ENCODE measurements at places on chromosomes 2 and 18.

GRCh38 chr2:197615016-197615652 lies 60.3 kb downstream of the RFTN2 start:
- no peak for DNase-seq
- H3K4me3 ChIP-seq, result no peak overlapping the region
- H3K27ac ChIP-seq, result no peak overlapping the region
- peaks cover 8% of the 10 kb centered on the region for H3K4me1 ChIP-seq

DNA sequence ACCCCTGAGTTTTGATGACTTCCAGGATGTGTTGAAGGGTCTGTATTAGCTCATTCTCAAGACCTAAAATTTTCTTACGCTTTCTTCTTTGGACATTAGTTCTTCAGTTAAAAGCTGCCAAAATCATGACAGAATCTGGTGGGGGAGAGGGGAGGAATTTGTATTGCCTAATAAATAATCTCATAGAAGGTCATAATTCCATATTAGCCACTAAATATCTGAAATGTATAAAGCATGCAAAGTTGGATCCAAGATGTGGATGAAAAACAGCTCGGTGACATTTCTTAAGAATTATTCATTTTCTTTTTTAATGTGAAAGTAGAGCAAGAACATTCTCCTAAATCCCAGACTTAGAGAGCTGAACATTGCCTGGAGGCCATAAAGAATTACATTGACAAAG lies 120.1 kb downstream of the MMADHC start:
- DNase-seq, result no peak
- no peak overlapping the region for H3K27ac ChIP-seq
- H3K27me3 ChIP-seq, result no peaks in the 10 kb centered on the region
- no peak overlapping the region for H3K4me3 ChIP-seq
- no peaks in the 10 kb centered on the region for H3K4me1 ChIP-seq
- no peaks in the 10 kb centered on the region for H3K36me3 ChIP-seq

- no peak for DNase-seq
- H3K36me3 ChIP-seq, result peaks cover 19% of the 10 kb centered on the region
- no peak overlapping the region for H3K27ac ChIP-seq
- peaks cover 5% of the 10 kb centered on the region for H3K4me1 ChIP-seq
- H3K4me3 ChIP-seq, result no peak overlapping the region
- no peaks in the 10 kb centered on the region for H3K27me3 ChIP-seq
Observed at GRCh38 chr2:67399831-67400489, 2.8 kb downstream of the ETAA1 start.

DNA sequence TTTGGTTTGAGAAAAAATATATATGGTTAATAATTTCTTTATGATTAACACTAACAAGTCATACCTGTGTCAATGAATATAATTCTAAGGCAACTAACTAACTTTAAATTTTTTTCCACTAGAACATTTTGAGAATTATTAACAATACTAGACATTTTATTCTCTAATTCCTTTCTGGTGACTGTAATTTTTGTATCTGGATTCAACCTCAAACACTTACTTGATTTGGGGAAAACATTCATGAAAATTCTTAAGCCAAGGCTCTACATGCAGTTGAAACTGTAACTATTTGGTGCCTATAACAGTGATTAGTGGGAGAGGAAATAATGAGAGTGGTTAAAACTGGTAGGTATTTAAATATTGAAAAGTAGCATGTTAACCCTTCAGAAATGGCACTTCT lies 546.5 kb upstream of the KLHL29 start:
- H3K27ac ChIP-seq, result no peak overlapping the region
- no peak for DNase-seq
- H3K27me3 ChIP-seq, result no peaks in the 10 kb centered on the region
- no peaks in the 10 kb centered on the region for H3K4me1 ChIP-seq

DNA sequence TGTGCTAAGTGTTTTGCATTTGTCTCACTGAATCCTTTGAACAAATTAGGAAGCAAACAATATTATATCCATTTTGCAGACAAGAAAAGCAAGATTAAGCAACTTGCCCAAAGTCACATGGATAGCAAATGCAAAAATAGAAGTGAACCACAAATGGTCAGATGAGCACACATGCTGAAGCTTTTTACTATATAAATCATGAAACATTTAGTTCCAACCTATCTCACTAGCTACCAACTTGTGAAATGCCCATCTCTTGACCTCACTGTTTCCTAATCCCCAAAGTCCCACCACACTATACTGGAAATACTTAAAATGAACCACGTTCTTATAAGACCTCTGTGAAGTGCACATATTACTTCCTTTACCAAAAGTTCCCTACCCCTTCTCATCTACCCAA lies 380.5 kb downstream of the ERBB4 start:
- DNase-seq, result no peak
- H3K27me3 ChIP-seq, result no peaks in the 10 kb centered on the region
- no peak overlapping the region for H3K27ac ChIP-seq

DNA sequence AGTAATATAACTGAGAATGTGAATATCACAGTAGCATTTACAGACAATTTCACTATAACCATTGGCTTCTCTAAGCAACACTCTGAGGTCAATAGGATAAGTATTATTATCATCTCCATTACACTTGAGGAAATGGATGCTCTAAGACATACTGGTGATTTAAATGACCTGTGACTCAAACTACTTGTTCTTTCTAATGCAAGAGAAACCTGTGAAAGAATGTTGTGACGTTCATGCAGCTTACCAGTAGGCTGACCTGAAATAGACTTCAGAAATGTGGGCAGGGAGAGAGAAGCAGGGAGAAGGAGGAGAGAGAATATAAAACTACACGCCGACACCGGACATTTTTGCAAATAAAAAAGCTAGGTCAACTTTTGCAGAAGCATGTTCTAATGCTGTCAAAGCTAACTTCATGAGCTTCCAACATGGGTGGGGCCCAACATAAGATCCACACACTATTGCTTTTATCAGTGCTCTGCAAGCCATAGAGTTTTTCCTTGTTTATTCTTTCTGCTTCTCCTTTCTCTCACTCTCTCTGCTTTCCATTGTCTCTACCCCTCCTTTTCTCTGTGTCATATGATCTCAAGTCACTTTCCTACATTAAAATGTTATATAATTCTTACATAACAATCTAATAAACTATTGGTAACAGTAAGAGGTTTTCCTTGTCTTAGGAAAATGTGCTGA lies 217.6 kb upstream of the FN1 start:
- no peak overlapping the region for H3K27ac ChIP-seq
- H3K27me3 ChIP-seq, result no peaks in the 10 kb centered on the region
- no peaks in the 10 kb centered on the region for H3K36me3 ChIP-seq
- no peak for DNase-seq

DNA sequence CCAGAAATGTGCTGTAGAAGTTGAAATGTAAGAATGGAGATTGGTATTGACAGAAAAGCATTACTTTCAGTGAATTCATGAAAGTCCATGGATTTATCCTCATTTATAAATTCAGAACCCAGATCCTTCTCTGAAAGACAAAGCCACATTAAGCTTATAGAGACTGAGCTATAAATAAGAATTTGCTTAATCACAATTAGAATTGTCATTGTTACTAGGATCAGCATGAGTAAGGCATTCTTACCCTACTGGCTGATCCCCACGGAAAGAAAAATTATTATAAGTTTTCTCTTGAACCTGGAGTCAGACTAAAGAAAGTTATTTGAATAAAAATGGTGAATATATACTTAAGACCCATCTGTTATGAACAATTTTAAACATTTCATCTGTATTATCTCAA lies 199.2 kb upstream of the DTNA start:
- H3K4me1 ChIP-seq, result no peaks in the 10 kb centered on the region
- H3K27ac ChIP-seq, result no peak overlapping the region
- H3K27me3 ChIP-seq, result no peaks in the 10 kb centered on the region
- no peaks in the 10 kb centered on the region for H3K36me3 ChIP-seq

GRCh38 chr18:49846718-49847470 lies 33.6 kb upstream of the ACAA2 start:
- H3K27ac ChIP-seq, result no peak overlapping the region
- H3K27me3 ChIP-seq, result peaks cover 5% of the 10 kb centered on the region
- no peak overlapping the region for H3K4me3 ChIP-seq
- peaks cover 3% of the 10 kb centered on the region for H3K4me1 ChIP-seq
- no peak for DNase-seq

DNA sequence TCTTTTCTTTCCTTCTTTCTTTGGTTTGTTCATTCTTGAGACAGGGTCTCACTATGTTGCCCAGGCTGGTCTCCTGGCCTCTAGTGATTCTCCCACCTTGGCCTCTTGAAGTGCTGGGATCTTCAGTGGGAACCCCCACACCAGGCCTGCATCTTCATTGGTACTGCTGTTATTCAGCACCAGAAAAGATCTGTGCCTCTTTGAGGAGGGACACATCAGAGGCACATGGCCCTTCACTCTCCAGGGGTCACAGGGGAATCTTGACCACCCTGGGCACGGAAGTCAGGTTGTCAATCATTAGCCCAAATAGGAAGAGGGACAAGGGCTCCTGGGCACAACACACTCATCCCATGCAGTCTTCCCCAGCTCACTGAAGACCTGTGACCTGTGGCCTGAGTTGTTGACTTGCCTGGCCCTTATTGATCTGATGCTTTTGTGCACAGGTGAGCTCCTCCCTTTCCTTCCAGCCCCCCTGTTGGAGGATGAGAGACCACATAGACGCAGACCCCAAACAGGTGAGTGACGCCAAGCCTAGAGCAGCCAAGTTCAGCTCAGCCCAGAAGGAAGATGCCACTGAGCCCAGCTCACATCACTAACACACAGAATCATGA lies 33.0 kb upstream of the ODC1 start:
- no peaks in the 10 kb centered on the region for H3K36me3 ChIP-seq
- no peak for DNase-seq
- H3K4me1 ChIP-seq, result no peaks in the 10 kb centered on the region
- H3K4me3 ChIP-seq, result no peak overlapping the region

DNA sequence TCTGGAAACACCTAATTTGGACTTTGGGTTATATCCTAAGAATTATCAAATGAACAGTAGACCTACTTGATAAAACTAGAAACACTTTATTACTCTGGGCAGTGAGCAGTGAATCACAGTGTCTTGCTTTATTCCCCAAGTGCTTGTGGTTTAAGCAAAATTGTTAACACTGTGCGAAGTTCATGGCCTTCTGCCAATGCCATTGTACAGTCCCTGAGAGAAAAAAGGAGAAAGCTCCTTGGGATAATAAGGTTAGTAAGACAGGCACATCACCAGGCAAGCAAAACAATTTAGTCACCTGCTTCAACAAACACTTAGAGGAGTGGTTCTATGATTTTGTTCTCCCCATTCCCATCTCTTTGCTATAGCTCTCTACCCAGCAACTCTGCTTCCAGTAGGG lies 39.8 kb downstream of the ADCYAP1 start:
- H3K27ac ChIP-seq, result no peak overlapping the region
- no peaks in the 10 kb centered on the region for H3K27me3 ChIP-seq
- H3K4me1 ChIP-seq, result no peaks in the 10 kb centered on the region
- no peak for DNase-seq
- no peaks in the 10 kb centered on the region for H3K36me3 ChIP-seq

DNA sequence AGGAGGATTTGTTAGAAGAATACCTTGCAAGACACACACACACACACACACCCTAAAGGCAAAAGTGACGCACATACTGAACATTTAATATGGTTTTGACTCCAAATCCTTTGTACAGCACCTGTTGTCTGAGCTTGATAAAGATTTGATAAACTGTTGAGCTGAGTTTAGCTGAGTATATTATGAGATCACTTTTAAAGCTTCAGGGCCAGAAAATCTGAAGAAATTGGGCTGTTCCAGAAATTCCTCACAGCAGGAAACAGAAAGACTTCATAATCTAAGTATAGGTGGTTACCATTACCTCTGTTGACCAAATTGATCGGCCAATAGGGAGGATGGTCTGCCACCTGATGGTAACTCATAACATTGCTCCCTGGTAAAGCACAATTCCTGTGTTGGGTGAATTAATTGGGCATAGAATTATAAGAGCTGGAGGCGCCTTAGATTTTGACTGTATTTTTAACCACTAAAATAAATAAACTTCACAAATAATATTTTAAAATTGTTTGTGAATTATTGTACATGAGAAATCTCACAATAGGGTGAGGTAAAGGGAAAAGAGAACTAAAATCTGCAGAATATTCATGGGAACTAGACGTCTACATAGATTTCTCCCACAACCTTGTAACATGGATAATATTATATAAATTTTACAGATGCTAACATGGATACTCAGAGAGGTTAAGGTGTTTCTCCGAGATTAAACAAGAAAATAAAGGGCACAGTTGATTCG lies 21.8 kb upstream of the RPIA start:
- H3K27ac ChIP-seq, result no peak overlapping the region
- H3K36me3 ChIP-seq, result no peaks in the 10 kb centered on the region
- no peak overlapping the region for H3K4me3 ChIP-seq

DNA sequence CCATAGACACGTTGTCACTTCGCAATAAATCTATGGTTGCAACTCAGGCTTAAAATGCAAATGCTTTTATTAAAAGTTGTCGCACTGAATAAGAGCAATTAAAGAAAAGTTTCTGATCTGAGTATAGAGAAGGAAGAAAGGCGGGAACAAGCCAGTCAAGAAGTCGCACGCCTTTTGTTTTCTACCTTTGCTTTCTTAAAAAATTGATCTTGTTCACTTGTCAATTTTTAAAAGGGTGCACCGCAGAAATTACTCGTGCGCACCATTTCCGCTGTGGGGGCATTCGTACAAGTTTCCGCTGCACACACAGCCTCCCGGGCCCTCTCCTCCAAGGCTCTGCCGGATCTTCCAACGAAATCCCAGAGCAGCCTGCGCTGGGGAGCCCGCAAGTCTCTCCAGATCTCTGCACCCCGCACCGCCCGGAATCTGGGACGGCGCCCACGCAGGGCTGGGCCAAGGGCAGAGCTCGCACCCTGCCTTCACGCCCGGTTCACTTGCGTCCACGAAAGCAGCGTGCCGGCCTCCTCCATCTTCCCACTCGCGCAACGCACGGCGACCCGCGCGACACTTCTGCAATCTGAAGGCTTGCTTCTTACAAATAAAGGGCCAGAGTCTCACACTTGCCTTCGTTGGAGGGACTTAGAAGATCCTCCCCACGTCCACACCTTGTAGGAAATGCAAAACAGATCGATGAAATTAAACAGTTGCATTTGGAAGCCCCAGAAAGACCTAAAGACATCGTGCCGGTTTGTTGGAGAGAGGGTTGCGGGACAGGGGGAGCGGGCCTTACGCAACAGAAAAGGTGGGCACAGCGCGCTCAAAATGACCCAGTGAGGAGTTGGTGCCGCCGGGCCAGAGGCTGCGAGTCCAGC lies 2.6 kb upstream of the SALL3 start:
- DNase-seq, result no peak
- H3K36me3 ChIP-seq, result no peaks in the 10 kb centered on the region
- H3K4me3 ChIP-seq, result no peak overlapping the region
- H3K27ac ChIP-seq, result no peak overlapping the region

GRCh38 chr18:9433671-9434121 lies 41.6 kb upstream of the RALBP1 start:
- no peak for DNase-seq
- no peaks in the 10 kb centered on the region for H3K36me3 ChIP-seq
